ENCODE measurements at places on chromosomes 5 and 9.

DNA sequence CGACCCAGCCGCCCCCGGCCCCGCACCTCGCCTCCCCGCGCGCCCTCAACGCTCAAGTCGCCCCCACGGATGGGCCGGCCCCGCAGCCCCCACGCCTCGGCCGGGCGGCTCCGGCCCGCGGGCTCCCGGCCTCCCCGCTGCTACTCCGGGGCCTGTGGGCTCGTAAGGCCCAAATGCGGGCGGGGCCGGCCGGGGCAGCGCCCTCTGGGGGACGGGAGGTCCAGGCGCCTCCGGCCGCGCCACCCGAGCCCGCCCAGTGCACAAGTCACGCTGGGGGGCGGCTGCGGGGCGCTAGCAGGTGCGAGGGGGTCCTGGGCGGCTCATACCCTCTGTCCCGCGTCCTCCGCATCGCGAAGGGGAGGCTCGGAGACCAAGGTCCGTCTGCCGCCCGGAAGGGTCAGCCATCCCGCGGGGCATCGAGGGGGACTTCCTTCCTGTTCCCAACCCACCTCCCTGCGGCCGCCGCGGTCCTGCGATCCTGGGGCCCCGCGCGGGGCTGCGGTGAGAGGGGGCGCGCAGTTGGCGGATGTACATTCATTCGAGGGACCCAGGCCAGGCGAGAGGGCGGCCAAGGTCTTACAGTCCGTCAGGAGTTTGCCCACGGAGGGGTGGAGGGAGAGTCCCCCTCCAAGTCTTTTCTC lies at the start of gene CIZ1:
TSS of gene CIZ1 (minus strand) at position 167 of the 641 bp plus-strand sequence. CDS start 715 bp downstream, outside the sequence.
- peak; percentile 63 for DNase-seq

- peak; percentile 60 for DNase-seq
Observed at GRCh38 chr9:13817754-13818278, 496.1 kb downstream of the NFIB start.

DNA sequence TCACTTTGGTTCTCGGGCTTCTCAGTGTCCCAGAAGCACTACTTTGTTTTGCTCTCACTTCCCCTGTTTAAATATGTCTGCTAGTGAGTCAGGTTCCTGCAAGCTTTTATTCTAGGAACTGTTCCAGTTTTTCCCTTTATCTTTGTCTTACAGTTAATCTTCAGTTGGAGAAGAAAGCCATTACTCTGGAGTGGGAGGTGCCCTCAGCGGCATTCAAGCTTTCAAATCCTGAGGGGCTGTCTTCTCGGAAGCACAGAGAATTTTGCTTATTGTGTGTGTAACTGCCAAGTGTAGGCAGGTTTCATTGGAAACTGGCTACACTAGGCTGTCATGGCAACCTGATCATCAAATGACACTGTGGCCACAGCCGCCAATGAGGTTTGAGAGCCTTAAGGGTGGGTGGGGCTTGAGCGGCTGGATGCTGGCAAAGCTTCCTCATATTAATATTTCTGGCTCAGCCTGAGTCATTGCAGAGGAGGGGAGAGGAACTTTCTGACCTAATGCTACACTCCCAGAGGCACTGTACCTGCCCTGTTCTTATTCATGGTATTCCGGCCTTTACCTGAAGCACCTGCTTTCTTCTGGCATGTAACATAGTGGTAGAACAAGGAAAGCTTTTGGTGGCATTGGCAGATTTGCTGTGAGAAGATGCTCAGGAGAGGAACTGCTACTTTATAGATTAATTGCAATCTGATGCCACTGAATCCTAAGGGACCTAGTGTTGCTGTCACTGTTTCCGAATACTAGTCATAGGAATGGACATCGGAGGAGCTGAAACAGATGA lies 26.3 kb downstream of the SLC25A25 start:
- peak; percentile 97 for DNase-seq

DNA sequence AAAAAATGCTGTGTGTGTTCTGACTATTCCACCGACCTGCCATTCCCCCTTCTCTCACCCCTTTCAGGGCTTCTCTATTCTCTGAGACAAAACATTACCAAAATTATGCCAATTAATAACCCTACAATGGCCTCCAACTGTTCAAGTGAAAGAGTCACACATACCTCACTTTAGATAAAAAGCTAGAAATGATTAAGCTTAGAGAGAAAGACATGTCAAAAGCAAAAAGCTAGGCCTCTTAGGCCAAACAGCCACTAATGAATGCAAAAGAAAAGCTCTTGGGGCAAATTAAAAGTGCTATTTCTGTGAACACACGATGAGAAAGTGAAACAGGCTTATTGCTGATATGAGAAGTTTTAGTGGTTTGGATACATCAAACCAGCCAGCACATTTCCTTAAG lies 279.6 kb upstream of the GRAMD2B start:
- no peak for DNase-seq

- no peak for DNase-seq
Observed at GRCh38 chr5:6236170-6236793, 142.1 kb downstream of the MED10 start.

- DNase-seq: no peak
Observed at GRCh38 chr5:155125551-155126095, 112.1 kb downstream of the KIF4B start.

DNA sequence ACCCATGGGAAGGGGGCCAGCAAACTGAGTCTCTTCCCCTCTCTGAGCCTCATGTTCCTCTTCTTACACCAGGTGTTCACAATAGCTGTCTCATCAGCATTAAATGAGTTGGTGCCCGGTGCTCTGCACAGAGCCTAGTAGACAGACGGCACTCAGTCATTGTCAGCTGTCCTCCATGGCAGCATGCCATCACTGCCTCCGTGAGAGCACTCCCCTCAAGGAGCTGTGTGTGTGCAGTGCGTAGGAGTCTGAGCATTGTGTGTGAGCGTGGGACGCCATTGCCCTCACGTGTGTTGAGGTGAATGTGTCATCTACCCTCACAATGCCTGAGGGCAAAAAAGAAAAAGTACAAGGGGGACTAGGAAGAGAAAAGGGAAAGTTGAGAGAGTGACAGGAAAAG lies 536.5 kb downstream of the CDK5RAP2 start:
- DNase-seq: no peak

DNA sequence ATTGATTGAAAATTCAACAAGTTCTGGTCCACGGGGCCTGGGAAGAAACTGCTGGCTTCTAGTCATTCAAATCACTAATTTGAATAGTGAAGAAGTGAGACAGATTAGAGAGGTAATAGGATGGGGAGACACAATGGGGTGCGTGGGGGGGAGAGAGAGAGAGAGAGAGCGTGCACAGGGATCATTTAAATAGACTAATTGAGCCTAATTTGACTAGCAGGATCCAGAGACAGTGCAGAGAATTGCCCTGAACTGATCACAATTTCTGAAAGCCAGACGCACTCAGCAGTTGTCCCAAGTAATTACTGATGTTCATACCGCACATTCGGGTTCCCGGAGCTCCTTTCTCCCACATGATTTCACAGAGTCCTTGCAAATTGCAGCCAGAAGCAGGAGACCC lies 50.3 kb upstream of the C5orf58 start:
- DNase-seq: no peak

GRCh38 chr5:170537451-170538095 lies 33.8 kb downstream of the KCNIP1 start:
- no peak for DNase-seq

- DNase-seq: no peak
Observed at GRCh38 chr5:32156635-32157034, 17.5 kb downstream of the GOLPH3 start.

DNA sequence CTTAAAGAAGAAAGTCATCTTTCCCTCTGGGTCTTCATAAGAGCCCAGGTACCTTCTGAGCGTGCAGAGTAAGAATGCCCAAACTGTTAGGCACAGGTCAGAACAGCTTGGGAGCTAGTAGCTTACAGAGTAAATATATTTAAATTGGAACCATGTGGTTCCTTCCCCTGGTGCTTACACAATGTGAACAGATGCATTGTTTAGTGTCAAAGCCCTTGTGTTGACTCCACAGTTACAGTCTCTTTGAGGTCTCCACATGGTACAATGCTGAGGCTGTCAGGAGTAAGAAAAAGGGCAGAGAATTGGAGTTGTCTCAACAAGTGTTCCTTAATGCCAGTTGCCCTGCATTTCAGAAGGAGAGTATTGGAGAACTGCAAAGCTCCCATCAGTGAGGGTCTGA lies 188.5 kb downstream of the PAPPA start:
- DNase-seq: no peak

- DNase-seq: no peak
Observed at GRCh38 chr9:26439061-26439624, 453.5 kb downstream of the CAAP1 start.

- DNase-seq: peak; percentile 74
Observed at GRCh38 chr9:76655121-76655541, 109.1 kb upstream of the PCA3 start.

DNA sequence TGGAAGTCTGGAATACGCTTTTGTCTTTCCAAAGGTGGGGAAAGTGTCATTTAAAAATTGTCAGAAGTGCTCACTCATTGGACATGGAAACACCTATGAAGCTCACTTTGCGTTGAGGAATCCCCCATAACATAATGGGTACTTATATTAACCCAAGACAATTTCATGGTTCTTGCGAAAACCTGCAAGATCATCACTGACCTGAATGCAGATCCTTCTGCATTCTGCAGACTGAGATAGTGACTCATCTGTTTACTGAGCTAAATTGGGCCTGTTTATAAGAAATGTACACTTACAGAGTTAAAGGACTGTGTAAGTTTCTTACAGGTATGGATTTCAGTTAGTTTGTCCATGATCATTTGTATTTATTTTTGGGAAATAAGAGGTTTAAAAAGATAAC lies 153.0 kb downstream of the HMHB1 start:
- no peak for DNase-seq

- no peak for DNase-seq
Observed at GRCh38 chr5:177509381-177509951, at the start of gene DOK3. Gene DOK3, minus strand, starts transcription at chr5:177509826. Its CDS starts 286 bp downstream, at chr5:177509540.

GRCh38 chr5:126471875-126472537 lies 48.8 kb downstream of the GRAMD2B start:
- DNase-seq: peak; percentile 81

GRCh38 chr9:129513282-129513681 lies 107.6 kb downstream of the C9orf50 start:
- DNase-seq: no peak

- no peak for DNase-seq
Observed at GRCh38 chr5:59629561-59629960, 264.0 kb downstream of the PDE4D start.

DNA sequence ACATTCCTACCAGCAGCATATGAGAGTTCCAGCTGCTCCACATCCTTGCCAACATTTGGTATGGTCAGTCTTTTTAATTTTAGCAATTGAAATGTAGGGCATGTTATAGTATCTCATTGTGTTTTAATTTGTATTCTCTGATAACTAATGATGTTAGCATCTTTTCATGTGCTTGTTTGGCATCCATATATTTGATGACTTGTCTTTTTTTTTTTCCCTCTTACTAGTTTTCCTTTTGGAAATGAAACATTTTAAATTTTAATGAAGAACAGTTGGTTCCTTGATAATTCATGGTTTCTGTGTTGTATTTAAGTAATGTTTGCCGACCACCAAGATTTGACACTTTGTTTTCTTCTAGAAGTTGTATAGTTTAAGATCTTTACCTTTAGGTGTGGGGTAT lies 8.8 kb downstream of the OGN start:
- DNase-seq: no peak

GRCh38 chr9:88949425-88949824 lies 41.8 kb upstream of the S1PR3 start:
- DNase-seq: peak; percentile 60

DNA sequence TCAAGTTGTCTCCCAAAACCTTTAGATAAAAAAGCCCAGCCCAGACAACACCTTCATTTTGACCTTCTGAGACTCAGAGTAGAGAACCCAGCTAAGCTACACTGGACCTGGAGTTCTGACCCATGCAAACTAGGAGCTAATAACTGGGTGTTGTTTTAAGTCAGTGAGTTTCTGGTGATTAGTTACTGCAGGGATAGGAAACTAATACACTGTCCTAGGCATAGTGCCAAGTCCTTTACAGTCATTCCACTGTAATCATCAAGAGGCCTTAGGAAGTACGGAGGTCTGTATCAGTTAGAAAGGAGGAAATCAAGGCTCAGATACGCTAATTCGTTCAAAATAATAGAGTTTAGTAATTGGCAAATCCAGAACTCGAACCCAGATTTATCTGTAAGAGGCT lies 197.9 kb downstream of the KCTD16 start:
- DNase-seq: peak; percentile 17

All from astrocyte (in vitro differentiated cells and primary cell).